HL-60 (cell line): ENCODE measurements at places on chromosomes 4 and X.

DNA sequence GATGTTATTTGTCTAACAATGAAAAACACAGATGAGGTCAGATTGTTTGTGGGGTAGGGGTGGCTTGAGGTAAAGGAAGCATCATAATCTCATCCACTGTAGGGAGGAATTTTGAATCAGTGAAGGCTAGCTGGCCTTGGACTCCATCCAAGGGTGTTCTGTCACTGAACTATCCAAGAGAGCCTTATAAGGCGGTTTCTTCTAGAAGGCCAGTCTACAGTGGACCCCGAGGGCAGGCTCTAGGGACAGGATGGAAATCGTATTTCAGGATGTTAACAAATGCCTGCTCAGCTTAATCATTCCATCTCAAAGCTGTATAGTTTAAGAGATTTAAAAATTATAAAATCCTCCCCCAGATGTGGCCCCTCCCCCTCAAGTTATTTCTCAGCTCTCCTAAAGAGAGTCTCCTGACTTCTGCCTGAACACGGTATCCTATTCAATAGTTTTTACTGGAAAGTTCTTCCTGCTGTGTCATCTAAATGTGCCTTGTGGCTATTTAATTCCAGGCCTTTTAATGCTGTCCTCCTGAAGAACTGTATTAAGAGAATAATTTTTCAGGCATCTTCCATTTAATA lies 8.0 kb downstream of the IGFBP7 start:
- no peak for DNase-seq

GRCh38 chr4:74996996-74997395 lies 64.1 kb downstream of the PARM1 start:
- no peak for DNase-seq

DNA sequence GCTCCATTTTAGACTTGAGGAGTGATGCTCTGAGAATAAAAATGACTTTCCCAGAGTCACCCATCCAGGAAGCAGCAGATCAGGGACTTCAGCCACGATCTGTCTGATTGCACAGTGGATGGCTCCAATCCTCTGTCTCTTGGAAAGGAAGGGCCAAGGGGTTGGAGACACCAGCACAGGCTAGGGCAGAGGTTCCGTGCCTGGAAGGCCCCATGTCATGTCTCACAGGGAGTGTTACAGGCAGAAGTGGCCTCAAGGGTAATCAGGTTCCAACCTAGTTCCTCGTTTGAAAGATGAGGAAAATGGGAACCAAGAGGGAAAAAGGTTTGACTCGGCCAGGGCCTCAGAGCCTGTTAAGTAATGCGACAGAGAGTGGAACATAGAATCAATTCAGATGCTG lies 160.0 kb downstream of the EFNB1 start:
- DNase-seq = no peak

GRCh38 chr4:114180481-114180880 lies 201.0 kb upstream of the ARSJ start:
- DNase-seq = no peak

- no peak for DNase-seq
Observed at GRCh38 chrX:13235930-13236329, 83.9 kb downstream of the ATXN3L start.
